GM06990 (cell line): ENCODE measurements at places on chromosomes 3 and 15.
A peak's percentile ranks its signal among the peaks of the same experiment; 100 is the strongest.

DNA sequence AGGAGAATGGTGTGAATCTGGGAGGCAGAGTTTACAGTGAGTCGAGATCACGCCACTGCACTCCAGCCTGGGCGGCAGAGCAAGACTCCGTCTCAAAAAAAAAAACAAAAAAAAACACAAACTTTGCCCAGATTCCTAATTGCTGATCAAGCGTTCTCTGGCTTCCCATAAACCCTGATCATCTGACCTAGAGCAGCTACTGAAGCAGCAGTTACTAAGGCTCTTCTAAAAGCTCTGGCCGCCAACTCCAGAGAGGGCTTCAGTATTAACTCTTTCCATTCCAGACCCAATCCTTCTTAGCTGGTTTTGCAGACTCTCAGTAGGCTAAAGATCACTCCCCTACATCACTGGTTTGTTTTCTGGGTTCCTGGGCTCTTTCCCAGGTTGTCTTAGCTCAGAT is 201.6 kb downstream of the IGSF11 start:
- DNase-seq = no peak

DNA sequence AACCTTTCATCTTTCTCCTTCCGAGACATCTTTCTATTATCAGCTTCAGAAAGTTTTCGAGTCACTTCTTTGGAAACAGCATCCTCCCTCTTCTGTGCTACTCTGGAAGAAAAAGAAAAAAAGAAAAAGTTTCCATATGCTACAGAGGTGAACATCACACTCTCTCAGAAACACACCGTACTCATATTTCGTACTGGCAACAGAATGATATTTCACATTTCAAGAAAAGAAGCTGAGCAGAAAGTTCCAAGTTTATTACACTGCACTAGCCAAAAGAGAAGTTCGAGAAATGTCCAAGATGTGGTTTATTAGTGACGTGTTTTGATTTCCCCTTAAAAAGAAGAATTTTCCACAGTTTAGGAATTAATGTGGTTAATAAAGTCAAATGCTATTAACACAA is 6.0 kb downstream of the SSR3 start:
- DNase-seq = no peak

DNA sequence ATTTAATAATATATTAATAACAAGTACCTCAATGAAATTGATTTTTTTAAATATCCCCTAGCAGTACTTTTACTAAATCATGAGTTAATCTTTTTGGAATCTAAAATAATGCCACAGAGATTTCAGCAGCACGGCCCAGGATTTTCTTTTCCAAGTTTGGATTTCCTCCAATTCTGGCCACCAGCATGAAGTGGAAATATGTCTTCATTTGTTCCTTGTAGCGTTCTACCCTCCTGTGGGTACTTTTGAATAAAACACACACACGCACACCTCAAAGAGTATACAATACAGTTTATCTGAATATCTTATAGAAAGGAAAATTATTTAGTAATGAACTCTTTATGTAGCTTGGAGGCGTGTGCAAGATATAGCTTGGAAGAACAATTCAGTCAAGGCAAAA is 125.1 kb upstream of the STT3B start:
- no peak for DNase-seq

- DNase-seq = no peak
These were observed 761.7 kb downstream of the VGLL3 start for GRCh38 chr3:86229086-86229774.

- no peak for DNase-seq
These were observed 4.3 kb downstream of the CHRNA3 start for GRCh38 chr15:78616506-78616905.

DNA sequence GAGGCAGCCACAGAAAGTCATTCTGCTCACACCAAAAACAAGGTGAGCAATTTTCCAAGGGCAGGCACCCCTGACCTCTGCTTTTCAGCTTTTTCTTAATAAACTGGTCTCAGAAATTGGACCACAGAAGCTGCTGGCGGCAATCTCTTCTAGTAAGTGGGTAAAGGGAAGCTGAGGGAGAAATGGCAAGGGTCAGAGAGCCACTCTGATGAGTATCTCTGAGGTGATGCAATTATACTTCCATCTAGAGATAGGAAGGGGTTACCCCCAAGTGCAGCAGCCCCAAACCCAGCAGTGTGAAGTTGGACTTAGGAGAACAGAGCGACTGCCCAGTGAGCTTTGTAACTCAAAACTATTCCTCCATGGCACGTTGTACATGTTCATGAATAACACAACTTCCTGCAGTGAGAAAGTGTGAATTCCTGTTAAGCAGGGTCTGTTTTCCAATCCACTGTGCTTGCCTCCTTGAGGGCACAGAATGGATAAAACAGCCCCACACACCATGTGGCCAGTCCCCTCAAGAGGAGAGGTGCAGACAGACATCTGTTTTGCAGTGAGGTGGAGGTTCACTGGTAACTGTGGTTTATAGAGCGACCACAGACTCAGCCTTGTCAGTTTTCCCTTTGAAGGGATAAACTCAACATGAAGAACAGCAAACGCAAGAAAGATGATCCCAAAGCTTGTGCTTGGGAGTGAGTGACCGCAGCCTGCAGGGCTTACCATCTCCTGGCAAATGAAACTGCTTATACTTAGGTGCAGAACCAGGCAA is 683.4 kb upstream of the CFAP20DC start:
- no peak for DNase-seq

DNA sequence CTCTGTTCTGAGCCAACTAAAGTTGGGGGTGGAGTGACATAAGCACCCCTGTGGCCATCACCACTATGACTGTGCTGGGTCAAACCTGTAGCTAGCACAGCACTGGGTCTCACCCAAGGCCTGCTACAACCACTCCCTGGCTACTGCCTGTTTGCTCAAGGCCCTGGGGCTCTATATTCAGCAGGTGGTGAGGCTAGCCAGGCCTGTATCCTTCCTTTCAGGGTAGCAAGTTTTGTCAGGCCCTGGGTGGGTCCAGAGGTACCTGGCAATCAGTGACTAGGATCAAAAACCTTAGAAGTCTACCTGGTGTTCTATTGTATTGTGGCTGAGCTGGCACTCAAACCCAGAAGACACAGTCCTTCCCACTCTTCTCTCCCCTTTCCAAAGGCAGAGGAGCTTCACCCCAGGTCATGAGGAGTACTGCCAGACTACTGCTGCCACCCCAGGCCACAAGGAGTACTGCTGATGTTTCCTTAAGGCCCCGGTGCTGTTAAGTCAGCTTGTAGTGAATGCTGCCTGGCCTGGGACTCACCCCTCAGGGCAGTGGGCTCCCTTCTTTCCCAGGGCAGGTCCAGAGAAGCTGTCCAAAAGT is 170.8 kb downstream of the IGSF11 start:
- no peak for DNase-seq

- DNase-seq = peak; percentile 32
These were observed 400.8 kb upstream of the PROK2 start for GRCh38 chr3:72185549-72186399.

DNA sequence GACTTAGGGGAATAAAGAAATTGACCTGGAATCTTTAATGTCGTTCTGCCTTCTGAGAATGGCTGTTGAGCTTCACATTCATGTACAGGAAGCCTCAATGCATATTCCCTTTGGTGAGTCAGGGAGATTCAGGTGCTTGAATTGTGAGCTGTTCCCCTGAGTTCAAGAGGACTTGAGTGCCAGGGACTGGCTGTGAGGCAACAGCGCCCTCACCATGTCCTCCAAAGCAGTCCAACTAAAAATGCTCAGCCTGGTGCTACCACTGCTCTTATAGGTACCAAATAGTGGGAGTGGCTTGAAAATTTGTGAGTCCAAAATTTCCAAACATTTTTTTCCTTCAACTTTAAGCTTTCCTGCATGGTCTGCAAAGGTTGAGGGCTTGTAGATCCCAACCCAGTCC is 54.1 kb downstream of the LEO1 start:
- DNase-seq = no peak

DNA sequence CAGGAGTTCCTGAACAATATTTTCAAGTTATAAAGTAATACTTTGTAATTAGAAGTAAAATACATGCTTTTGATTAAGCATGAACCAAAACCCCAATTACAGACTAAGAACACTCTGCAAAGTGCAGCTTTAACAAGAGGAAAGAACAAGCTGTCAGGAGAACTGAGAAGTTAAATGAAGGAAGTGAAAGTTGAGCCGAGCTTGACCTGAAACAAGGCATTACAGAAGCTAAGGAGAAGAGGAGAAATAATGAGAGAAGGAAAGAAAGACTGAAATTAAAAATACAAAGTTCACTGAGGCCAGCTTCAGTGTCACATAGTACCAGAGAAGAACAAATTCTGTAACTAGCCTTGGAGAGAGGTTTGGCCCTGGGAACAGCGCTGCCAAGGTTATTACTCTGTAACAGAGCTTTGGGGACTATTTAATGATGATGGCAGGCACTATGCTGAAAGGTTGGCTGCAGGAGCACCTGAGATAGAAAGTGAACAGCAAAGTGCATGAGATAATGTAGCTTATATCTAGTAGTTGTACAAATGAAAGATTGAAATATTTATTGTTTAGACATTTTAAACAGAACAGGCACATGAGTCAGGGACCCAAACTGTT is 241.9 kb upstream of the PEX5L start:
- DNase-seq = peak; percentile 47

- no peak for DNase-seq
These were observed 7.3 kb upstream of the SEMA3F start for GRCh38 chr3:50147861-50148260.

- peak; percentile 46 for DNase-seq
These were observed 1.4 kb downstream of the FYTTD1 start for GRCh38 chr3:197750858-197751737.

GRCh38 chr3:122356402-122356801 is 26.6 kb downstream of the MIX23 start:
- peak; percentile 3 for DNase-seq

DNA sequence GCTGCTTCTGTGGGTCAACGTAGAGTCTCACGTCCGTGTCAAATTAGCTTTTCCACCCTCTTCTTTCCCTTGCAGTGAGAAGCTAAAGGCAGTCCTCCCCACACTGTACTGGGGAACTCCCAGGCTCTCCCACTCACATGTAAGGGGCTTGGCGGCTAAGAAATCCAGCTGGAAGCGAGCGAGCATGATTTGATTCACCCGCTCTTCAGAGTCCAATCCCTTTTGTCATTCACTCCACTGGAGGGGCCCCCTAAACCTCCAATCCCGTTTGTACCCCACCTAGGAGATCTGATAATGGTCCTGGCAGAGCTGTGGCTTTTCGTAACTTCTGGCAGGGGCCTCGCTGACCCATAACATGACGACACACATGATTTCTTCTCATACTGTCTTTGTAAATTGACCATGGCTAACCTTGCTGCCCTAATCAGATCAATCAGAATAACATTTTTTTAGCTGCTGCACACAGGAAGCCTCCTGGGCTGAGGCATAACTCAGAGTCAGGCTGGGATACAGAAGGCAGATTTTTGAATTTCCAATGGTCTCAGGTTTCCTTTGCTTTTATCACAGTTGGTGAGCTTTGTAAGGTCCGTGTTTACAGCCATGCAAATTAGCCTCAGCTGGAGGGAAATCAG is 235.2 kb downstream of the GREM1 start:
- no peak for DNase-seq

DNA sequence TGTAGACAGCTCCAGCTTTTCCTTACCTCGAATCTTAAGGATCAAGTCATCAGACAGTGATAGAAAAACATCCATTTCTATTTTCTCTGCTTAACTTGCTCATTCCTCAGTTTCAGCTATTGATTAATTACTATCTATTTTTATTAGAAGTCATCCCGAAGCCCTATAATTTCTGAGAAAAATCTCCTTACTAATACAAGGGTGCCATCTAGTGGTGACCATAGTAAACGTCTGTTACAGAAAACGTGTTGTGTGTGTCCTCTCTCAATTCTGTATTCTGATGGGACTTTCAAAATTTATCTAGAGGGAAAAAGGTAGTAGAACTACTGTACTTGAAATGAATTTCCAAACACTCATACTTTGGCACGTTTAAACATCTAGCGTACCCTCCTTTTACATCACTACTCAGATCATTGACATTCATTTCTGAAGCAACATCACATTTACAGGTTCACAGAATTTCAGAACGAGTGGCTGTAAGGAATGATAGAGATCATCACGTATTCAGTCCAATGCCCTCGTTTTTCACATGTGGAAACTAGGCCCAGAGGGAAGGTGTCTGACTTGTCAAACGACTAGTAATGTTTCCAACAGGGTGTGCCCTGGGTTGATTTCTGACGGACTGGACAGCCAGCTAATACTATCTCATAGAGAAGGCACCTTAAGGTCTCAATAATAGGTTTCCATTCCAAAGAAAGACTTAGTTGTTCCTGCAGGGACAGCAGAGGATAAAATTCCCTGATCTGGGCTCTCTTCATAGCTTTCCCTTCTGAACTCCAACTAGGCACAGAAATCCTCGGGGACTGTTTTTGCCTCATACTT is 25.6 kb downstream of the HACD2 start:
- DNase-seq = peak; percentile 10

DNA sequence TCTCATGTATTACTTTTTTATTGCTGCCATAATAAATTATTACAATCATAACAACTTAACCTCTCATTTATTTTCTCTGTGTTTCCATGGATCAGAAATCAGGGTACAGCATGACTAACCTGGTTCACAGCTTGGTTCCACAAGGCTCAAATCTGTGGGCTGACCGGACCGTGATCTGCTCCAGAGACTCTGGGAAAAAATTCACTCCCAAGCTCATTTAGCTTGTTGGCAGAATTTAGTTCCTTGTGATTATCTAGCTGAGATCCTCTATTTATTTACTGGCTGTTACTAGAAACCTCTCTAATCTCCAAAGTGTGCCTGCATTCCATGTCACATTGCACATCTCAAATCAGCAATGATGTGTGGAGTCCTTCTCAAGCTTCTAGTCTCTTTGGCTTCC is 386.6 kb downstream of the DIPK2A start:
- DNase-seq = no peak

DNA sequence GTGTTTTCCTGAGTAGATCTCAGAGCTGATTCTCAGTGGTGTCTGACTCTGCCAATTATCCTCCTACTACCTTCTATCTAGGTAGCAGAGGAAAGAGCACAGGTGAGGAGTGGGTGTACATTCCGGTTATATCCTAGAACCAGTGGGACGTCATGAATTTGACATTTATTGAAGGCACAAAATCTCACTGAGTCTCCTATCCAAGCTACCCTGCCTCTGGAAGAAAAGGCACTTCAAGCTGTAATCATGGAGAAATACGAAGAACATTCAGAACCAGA is 952.2 kb downstream of the TUSC7 start:
- DNase-seq = no peak

GRCh38 chr15:41985236-41986160 is 13.1 kb upstream of the EHD4 start:
- DNase-seq = no peak

DNA sequence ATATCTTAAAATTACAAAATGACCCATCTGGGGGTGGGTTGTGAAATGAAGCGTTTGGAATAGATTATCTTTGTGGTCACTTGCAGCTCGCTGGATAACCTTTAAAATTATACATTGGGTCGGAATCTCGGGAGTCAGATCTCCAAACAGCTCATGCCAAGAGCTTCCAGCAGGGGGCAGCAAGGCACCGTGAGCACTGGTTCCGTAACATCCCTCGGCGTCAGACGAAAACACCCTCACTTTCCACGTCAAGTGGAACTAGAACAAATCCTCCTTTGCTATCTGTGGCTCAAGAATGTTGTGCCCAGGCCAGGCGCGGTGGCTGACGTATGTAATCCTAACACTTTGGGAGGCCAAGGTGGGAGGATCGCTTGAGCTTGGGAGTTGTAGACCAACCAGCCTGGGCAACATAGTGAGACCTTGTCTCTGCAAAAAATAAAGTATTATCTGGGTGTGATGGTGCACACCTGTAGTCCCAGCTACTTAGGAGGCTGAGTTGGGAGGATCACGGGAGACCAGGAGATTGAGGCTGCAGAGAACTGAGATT is 31.1 kb downstream of the UMPS start:
- peak; percentile 33 for DNase-seq
